ENCODE measurements at places on chromosomes 13 and 19. TPM values are rescaled to one million over a fixed set of nuclear protein-coding genes. Genes with fewer than 3 reads are reported as not detected.

- DNase-seq: no peak
Observed at GRCh38 chr13:76773448-76774094, 112.6 kb downstream of the KCTD12 start.

SULT2B1 gene
- polyA plus RNA-seq: 0.06 TPM

MOB3A gene
- polyA plus RNA-seq: 11.3 TPM

UPF1 gene
- 34.4 TPM for polyA plus RNA-seq

SERPINE3 gene
- 0.03 TPM for polyA plus RNA-seq

All from psoas muscle (tissue), 8 donors.